Astrocyte of the hippocampus (primary cell): ENCODE measurements at places on chromosomes 16 and 17.

- no peak for DNase-seq
These were observed 251.4 kb downstream of the PHKB start for GRCh38 chr16:47712276-47713224.

GRCh38 chr17:48131216-48131824, 23.8 kb downstream of the SNX11 start:
- DNase-seq, result peak; percentile 82

GRCh38 chr17:38556239-38556638, 49.5 kb downstream of the SRCIN1 start:
- no peak for DNase-seq

DNA sequence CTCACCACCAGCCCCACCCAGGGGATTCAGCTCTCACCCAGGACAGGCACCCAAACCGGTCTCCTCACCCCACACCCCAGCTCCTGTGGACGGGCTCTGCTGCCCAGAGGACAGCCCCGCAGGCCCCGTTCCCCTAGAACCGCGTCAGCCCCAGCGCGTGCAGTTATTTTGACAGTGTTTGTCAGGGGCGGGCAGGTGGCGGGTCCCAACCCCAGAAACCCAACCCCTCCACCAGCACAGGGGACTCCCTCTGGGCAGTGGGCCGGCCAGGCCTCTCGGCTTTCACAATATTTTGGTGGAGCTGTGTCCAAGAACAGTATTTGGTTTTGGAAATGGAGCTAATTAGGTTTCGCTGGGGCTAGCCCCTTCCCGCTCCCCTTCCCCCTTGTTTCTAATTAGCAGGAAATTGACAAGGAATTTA, 44.8 kb downstream of the BAHCC1 start:
- no peak for DNase-seq

DNA sequence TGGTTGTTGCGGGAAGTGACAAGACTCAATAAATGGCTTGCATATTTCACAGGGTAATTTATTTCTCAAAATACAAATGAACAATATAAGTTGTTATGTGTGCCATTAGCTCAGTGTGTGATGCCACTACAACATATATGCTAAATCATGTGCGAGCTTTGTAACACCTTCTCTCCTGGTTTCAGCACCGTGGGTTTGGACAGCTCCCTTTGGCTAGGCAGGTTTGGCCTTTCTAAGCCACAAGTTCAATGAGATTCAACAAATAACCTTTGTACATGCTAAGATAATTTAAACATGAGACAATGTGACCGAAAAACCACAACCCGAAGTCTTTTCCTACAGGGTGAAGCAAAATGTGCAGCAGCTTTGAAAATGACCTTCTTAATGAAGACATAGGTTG, 563.9 kb downstream of the TMEM114 start:
- peak; percentile 20 for DNase-seq

- DNase-seq, result no peak
These were observed 164.3 kb downstream of the ABCA8 start for GRCh38 chr17:68790931-68791330.

DNA sequence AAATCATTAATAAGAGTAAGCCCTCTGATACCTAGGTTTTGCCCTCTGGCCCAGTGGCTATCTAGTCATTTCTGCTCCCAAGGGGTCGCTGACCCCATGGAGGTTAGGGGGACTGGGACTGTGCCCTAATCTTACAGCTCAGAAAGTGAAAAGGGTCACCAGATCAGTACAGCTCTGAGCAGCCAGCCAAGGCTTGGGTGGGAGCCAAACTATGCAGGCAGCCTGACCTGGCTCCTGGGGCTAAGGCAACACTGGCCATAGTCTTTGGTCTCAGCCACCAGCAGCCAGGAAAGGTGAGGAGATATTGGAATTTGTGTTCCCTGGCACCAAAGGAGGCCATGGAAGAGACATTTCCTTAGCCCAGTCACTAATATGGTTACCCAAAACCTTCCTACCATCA, 67.6 kb downstream of the ASIC2 start:
- DNase-seq, result peak; percentile 25

GRCh38 chr17:75917141-75917916, 12.6 kb upstream of the MRPL38 start:
- DNase-seq, result no peak

GRCh38 chr16:83116274-83116892, 489.6 kb downstream of the CDH13 start:
- no peak for DNase-seq

- DNase-seq, result peak; percentile 53
These were observed 64.5 kb upstream of the RBFOX1 start for GRCh38 chr16:7268182-7268581.

- peak; percentile 42 for DNase-seq
These were observed 31.4 kb upstream of the PMFBP1 start for GRCh38 chr16:72203401-72203800.

GRCh38 chr16:79632289-79632688, 31.8 kb upstream of the MAF start:
- DNase-seq, result no peak

GRCh38 chr17:17876959-17877528, 40.3 kb upstream of the SREBF1 start:
- DNase-seq, result no peak

GRCh38 chr17:40550608-40551007, 14.7 kb downstream of the CCR7 start:
- DNase-seq, result no peak

- peak; percentile 29 for DNase-seq
These were observed 53.5 kb upstream of the INTS2 start for GRCh38 chr17:61981323-61981722.

DNA sequence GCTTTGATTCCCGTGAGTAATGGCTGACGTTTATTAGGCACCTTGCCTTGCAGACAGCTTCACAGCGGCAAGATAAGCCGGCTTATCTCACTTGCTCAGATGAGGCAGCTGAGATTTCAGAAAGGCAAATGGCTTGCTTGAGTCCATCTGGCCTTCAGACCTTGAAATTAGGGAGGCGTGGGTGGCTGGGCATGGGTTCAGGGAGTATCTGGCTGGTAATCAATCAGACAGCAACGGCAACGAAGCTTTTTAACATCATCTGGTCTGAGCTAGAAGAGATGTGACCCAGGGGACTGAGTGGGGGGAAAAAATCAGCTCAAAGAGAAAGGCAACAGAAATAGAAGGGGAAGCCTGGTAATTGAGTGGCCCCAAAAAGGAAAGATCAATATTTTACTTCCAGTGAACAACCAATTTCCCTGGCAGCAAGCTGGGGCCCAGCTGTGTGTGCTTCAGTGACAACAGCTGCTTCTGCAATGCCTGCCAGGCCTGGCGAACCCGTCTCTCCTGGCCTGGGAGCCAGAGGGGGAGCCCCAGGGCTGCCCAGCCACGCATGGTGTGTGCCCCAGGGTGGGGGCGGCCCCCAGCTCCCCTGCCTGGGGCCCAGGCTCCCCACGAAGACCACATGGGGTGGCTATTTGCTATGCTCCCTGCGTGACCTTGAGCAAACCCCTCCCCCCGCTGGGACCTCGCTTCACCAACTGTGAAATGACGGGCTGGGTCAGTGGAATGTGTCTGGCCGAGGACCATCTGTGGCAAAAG, 34.0 kb downstream of the RAB11FIP4 start:
- peak; percentile 15 for DNase-seq

DNA sequence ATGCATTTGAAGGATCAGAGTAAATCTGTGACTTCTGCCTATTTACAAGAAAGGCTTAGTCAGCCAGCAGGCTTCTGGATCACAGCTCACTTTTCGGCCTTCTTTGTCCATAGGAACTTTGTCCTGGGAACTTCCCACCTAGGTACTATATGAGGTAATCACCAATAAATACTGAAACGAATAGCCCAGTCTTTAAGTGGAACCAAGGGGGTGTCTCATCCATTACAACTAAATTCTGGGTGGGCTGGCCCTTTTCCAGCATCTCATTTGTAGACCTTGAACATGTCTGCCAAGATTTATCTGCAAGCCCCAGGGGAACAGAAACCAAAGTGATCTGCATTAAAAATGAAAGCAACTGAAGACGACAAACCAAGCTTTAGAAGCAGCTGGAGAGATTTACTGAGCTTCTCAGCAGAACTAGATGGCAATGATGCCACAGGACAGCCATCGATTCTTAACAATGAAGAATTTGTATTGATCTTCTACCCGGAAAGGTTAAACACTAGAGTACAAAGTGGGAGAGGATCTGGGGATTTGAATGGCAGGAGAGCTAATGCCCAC, 55.5 kb downstream of the SNX11 start:
- peak; percentile 63 for DNase-seq
